ENCODE measurements at places on chromosomes 11 and 22. TPM values are rescaled to one million over a fixed set of nuclear protein-coding genes. Genes with fewer than 3 reads are reported as not detected.

GRCh38 chr11:94629741-94630140, 62.6 kb downstream of the PIWIL4 start:
- no peaks in the 10 kb centered on the region for H3K27me3 ChIP-seq
- no peak for DNase-seq
- no peak overlapping the region for H3K4me3 ChIP-seq
- H3K36me3 ChIP-seq = no peaks in the 10 kb centered on the region
- H3K4me1 ChIP-seq = no peaks in the 10 kb centered on the region

Gene APOL3
- polyA plus RNA-seq = 13.1 TPM

DNA sequence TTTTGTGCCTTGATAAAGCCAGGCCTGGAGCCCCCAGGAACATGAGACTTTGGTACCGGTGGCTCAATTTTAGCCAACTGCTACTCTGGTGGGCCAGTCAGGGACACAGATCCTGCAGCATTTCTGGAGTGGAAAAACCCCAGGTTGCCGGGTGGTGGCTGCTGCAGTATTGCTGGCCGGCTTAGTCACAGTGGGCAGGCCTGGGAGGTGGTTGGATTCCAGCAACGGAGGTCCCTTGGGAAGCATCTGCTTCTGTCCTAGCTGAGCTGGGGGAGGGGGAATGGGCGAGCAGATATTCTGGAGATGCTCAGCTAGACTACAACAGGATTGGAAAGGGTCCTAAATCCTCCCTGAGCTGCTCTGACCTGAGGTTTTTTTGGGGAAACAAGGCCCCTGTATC, 31.6 kb upstream of the ACCSL start:
- H3K4me3 ChIP-seq = no peak overlapping the region
- H3K36me3 ChIP-seq = no peaks in the 10 kb centered on the region
- H3K27ac ChIP-seq = no peak overlapping the region
- H3K4me1 ChIP-seq = peaks cover 18% of the 10 kb centered on the region

- peaks cover 13% of the 10 kb centered on the region for H3K27me3 ChIP-seq
- H3K27ac ChIP-seq = no peak overlapping the region
- H3K4me1 ChIP-seq = peaks cover 47% of the 10 kb centered on the region
- H3K4me3 ChIP-seq = no peak overlapping the region
Measured at GRCh38 chr11:77147668-77148321, 19.7 kb downstream of the MYO7A start.

GRCh38 chr11:61816736-61817455, at the start of gene FADS1:
FADS1 (minus strand) TSS chr11:61817003; CDS start chr11:61816929, 74 bp downstream.
- H3K36me3 ChIP-seq = peaks cover 20% of the 10 kb centered on the region
- DNase-seq = peak; percentile 91
- H3K27me3 ChIP-seq = no peaks in the 10 kb centered on the region
- H3K4me1 ChIP-seq = peaks cover 15% of the 10 kb centered on the region

GRCh38 chr22:50578776-50579310, 616 bp upstream of the CPT1B start:
- peak overlapping the region; percentile 81 for H3K27ac ChIP-seq
- H3K36me3 ChIP-seq = peaks cover 26% of the 10 kb centered on the region
- peaks cover 49% of the 10 kb centered on the region for H3K4me1 ChIP-seq

- H3K4me3 ChIP-seq = no peak overlapping the region
- no peak overlapping the region for H3K27ac ChIP-seq
- H3K36me3 ChIP-seq = no peaks in the 10 kb centered on the region
Measured at GRCh38 chr11:116112087-116112935, 608.1 kb upstream of the CADM1 start.

GRCh38 chr22:45073064-45073463, 63.3 kb upstream of the PHF21B start:
- peaks cover 54% of the 10 kb centered on the region for H3K27me3 ChIP-seq
- no peaks in the 10 kb centered on the region for H3K36me3 ChIP-seq
- no peak overlapping the region for H3K27ac ChIP-seq
- no peak for DNase-seq

Gene RBFOX2
- 197 TPM for polyA plus RNA-seq

- no peaks in the 10 kb centered on the region for H3K36me3 ChIP-seq
- peaks cover 6% of the 10 kb centered on the region for H3K27me3 ChIP-seq
- H3K4me3 ChIP-seq = no peak overlapping the region
- no peak for DNase-seq
Measured at GRCh38 chr11:64093233-64094039, 57.7 kb downstream of the FLRT1 start.

DNA sequence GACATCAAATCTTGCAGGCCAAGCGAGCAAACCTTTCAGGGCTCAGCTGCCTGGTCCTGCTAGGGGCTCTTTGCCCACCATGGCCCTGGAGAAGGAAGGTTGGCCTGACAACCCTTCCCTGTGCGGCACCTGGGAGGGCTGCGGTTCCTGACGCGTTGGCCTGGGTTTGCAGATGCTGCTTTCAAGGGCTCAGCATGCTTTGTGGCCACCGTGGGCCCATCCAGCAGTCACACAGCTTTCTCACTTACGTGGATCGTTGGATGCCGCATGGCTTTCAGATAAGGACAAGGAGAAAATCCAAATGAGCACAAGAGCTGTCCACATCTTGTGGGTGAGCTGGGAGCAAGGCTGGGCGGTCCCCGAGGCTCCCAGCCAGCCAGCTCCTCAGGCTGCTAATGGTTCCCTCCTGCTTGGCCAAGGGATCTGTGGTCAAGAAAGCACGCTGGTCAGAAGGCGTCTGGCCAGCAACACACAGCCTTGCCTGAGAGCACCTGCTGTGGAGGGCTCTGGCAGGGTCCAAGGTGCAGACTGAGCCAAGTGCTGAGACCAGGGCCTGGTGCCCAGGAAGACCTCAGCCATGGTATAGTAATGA, 8.2 kb downstream of the C11orf24 start:
- no peak overlapping the region for H3K27ac ChIP-seq
- H3K36me3 ChIP-seq = peaks cover 79% of the 10 kb centered on the region

Gene PARVA
- 63.9 TPM for polyA plus RNA-seq

GRCh38 chr11:124069429-124070401, 28.6 kb upstream of the OR10G7 start:
- H3K27ac ChIP-seq = no peak overlapping the region
- H3K4me1 ChIP-seq = peaks cover 6% of the 10 kb centered on the region
- no peaks in the 10 kb centered on the region for H3K27me3 ChIP-seq

DNA sequence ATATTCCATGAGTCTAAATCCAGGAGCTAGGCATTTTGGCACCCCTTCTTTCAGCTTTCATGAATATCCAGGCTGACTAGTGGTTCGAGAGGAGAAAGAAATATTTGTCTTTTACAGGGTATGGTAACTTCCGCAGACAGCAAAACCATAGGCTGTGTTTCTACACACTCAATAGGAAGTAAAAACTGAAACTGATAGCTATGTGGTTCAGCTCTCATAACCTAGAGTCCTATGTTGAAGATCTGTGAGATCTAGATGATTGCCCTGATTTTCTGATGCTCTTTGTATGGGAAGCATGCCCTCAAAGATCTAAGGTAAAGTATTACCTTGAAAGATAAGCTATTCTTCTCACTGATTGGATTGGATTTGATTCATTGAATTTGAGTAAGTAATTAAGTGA, 118.3 kb downstream of the CD44 start:
- H3K27me3 ChIP-seq = no peaks in the 10 kb centered on the region

DNA sequence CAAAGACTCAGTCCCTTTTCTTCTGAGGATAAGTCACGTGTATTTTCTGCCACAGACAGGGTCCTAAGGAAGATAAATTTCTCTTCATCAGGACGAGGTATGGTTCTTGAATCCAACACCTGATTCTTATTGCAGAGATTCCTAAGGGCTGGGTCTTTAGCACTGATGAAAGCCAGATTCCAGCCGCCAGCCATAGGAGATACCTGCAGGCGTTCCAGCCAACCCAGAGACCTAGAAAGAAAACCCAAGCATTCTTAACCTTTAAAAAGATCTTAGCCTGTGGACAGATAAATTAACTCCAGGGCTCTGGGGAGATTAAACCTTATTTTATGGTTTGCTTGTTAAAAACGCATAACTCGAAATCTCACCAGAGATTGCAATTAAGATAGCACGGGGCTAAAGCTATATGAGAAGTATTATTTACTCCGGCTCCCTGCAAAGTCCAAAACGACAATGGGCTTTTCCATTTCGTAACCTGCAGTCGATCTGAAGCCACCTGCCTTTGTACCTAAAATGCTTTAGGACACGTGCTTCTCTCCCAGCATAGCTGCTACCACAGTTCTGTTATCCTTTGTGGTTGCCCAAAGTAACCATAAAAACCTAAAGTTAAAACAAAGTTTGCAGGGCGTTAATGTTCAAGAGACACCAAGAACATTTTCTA, 104.5 kb downstream of the NXPE2 start:
- no peak overlapping the region for H3K4me3 ChIP-seq
- no peak overlapping the region for H3K27ac ChIP-seq
- no peak for DNase-seq
- H3K4me1 ChIP-seq = peaks cover 3% of the 10 kb centered on the region
- H3K27me3 ChIP-seq = no peaks in the 10 kb centered on the region
- no peaks in the 10 kb centered on the region for H3K36me3 ChIP-seq

- no peak overlapping the region for H3K4me3 ChIP-seq
- H3K27me3 ChIP-seq = no peaks in the 10 kb centered on the region
Measured at GRCh38 chr11:115391598-115391997, 112.6 kb downstream of the CADM1 start.

Gene SLC7A4
- 2.5 TPM for polyA plus RNA-seq

- H3K36me3 ChIP-seq = peaks cover 2% of the 10 kb centered on the region
- H3K27me3 ChIP-seq = no peaks in the 10 kb centered on the region
Measured at GRCh38 chr11:125263268-125263790, 98.8 kb downstream of the PKNOX2 start.

DNA sequence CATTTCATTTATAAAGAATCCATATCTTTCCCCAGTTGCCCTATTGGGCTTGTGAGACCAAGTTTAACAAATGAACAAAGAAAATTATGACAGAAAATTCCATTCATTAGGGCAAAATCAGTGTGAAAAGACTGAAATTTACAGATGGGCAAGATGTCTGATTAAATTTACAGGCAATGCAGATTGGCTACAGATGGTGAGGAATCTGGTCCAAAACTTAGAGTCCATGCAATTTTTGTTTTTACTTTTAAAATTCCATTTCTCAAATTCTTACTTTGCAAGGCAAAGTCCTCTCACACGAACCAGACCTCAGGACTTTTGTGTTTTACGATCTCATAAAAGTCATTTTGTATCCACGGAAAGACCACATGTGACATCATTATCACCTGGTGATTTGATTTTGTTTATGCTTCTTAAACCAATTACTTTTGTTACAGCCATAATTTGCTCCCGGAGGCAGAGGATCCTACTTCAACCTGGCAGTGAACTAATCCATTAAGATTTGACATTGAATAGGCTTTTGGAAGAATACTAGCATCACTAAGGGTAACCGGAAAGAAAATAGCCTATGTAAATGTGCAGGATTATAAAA, 843.7 kb upstream of the CHORDC1 start:
- H3K27me3 ChIP-seq = no peaks in the 10 kb centered on the region
- no peaks in the 10 kb centered on the region for H3K4me1 ChIP-seq
- no peak overlapping the region for H3K27ac ChIP-seq
- H3K36me3 ChIP-seq = no peaks in the 10 kb centered on the region
- H3K4me3 ChIP-seq = no peak overlapping the region

Gene PATE4
- polyA plus RNA-seq = 0.25 TPM

Gene OR51E1
- 3.2 TPM for polyA plus RNA-seq

Gene LAYN
- polyA plus RNA-seq = 9.5 TPM

GRCh38 chr22:50102946-50103345, 13.1 kb downstream of the MOV10L1 start:
- DNase-seq = no peak
- no peak overlapping the region for H3K27ac ChIP-seq
- no peak overlapping the region for H3K4me3 ChIP-seq
- H3K4me1 ChIP-seq = no peaks in the 10 kb centered on the region

Gene LRFN4
- polyA plus RNA-seq = 26.5 TPM

- peaks cover 49% of the 10 kb centered on the region for H3K36me3 ChIP-seq
- H3K4me1 ChIP-seq = no peaks in the 10 kb centered on the region
- no peak overlapping the region for H3K27ac ChIP-seq
- H3K27me3 ChIP-seq = no peaks in the 10 kb centered on the region
- no peak overlapping the region for H3K4me3 ChIP-seq
- no peak for DNase-seq
Measured at GRCh38 chr11:70378506-70379134, 19.7 kb upstream of the CTTN start.

DNA sequence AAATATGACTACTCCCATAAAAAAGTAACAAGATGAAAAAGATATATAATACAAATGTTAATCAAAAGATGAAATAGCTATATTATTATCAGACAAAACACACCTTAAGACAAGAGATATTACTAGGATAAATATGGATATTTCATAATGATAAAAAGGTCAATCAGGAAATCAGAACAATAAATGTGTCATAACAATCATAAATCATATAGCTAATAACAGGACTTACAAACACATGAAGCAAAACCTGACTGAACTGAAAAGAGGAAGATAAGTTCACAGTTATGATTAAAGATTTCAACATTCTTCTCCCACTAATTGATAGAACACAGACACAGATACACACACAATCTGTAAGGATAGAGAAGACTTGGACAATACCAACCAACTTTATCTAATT, 47.2 kb downstream of the EIF3M start:
- no peaks in the 10 kb centered on the region for H3K27me3 ChIP-seq
- DNase-seq = no peak
- H3K36me3 ChIP-seq = no peaks in the 10 kb centered on the region
- H3K4me1 ChIP-seq = no peaks in the 10 kb centered on the region
- no peak overlapping the region for H3K27ac ChIP-seq
- no peak overlapping the region for H3K4me3 ChIP-seq

DNA sequence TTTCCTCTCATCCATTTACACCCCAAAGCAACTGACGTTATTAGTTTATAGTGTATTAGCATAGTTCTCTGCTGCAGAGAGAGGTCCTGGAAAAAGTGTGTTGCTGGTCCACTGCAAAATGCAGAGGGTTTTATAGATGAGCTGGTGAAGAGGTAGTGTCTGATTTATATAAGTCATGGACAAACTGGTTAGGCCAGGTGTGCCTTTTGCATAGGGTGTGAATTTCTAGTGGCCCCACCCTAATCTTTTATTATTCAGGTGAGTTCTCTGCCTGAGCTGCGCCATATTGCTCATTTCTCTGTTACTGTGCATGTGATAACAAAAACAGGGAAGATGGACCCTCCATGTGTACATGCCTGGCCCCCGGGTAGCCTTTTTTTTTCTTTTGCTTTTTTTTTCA, 43.1 kb upstream of the TRIM77 start:
- no peaks in the 10 kb centered on the region for H3K36me3 ChIP-seq
- DNase-seq = no peak
- no peak overlapping the region for H3K27ac ChIP-seq
- H3K4me3 ChIP-seq = no peak overlapping the region
- H3K27me3 ChIP-seq = no peaks in the 10 kb centered on the region

DNA sequence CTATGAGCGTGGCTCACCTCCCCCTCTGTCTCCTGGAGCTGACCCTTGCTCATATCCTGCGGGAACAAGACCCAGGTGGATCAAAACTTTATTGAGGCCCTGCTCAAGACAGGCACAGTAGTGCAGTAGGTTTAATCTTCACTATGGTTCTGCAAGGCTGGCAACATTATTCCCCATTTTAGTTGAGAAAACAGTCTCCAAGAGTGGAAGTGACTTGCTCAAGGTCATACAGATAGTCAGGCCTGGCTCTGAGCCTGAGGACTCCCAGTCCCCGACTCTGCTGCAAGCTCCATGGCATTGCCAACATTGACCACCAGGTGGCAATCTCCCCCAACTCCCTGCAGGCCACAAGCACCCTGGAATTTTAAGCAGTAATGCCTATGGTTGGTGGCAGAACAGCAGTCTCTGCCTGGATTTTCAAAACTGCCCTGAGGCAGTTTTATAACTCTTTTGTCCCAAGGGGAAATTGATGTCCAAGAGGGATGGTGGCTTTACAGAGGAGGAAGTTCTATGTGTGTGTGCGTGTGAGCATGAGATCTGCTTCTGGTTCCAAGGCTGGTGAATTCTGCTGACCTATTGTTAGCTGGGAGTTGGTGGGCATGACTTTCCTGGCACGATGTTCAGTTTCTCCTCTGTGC, 34.1 kb downstream of the NEU3 start:
- no peak overlapping the region for H3K27ac ChIP-seq
- peaks cover 6% of the 10 kb centered on the region for H3K4me1 ChIP-seq
- no peak overlapping the region for H3K4me3 ChIP-seq
- H3K36me3 ChIP-seq = no peaks in the 10 kb centered on the region
- DNase-seq = peak; percentile 77
- no peaks in the 10 kb centered on the region for H3K27me3 ChIP-seq

All from muscle of leg (tissue), 16 donors.